HuH-7.5 (cell line): ENCODE measurements at places on chromosomes 16 and 17.

DNA sequence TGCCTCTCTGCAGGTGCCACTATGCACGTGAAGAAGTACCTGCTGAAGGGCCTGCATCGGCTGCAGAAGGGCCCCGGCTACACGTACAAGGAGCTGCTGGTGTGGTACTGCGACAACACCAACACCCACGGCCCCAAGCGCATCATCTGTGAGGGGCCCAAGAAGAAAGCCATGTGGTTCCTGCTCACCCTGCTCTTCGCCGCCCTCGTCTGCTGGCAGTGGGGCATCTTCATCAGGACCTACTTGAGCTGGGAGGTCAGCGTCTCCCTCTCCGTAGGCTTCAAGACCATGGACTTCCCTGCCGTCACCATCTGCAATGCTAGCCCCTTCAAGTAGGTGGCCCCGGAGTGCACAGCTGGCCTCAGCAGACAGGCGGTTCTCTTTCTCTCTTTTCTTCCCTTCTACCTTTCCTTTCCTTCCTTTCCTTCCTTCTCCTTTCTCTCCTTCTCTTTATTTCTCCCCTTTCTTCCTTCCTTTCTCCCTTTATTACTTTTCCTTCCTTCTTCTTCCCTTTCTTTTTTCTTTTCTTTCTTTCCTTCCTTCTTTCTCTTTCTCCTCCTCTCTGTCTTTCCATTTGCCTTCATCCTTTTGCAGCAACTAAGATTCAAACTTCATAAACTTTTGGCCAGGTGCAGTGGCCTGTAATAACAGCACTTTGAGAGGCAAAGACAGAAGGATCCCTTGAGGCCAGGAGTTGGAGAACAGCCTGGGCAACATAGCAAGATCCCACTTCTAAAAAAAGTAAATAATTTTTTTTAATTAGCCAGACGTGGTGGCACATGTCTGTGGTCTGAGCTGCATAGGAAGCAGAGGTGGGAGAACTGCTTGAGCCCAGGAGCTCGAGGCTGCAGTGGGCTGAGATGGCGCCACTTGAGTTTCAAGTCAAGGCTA lies 46.7 kb downstream of the SCNN1B start:
- DNase-seq, result no peak

DNA sequence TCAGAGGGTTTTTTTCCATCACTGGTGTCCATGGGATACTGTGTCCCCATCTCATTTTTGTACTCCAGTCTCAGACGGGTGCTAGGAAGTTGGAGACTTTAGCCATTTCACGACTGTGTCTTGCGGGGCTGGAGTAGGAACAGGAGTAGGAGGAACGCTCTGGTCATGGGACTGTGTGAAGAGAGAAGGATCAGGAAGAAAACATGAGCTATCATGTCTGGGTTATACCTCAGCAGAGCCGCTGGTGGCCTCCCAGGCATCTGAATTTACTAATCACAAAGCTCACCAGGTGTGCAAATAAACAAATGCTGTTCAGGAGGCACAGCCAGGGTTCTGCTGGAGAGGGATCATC lies 225.4 kb downstream of the SEC14L1 start:
- DNase-seq, result no peak

DNA sequence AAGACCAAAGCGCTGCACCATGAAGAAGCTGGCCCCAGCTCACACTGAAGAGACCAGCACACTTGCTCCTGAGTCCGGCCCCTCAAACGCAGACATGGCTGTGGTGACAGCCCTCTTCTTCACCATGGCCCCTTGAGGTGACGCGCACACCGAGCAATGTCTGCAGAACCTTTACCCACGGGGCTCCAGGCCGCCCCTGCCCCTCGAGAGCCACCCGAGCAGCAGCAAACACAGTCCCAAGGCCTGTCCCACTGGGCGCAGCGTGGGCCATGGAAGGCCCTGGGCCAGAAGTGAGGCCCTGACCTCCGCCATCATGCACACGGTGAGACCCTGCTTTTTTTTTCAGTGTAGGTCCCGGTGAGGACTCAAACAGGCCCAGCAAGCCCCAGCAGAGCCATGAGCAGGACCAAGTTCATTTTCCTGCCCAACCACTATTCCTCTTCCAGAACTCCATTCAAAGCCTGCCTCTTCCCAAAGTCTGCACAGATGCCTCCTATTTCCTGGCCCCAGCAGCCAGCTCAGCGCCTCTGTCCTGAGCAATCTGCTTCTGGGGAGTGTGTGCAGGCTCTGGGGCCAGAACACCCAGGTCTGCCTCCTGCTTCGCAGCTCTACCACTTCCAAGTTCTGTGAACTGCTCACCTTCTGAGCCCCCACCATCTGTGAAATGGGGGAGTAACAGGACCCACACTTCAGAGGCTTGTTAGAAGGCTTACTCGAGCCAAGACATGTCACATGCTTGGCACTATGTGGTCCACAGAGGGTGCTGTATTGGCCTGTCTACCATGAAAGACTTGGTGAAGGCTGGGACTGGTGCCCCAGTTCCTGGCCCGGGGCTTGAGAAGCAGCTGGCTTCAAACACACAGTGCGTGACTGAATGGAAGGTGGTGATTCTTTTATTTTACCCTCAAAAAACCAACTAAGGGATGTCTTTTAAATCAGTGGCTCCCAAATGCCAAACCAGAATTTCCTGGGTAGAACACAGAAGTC lies 35.7 kb upstream of the GSG1L start:
- no peak for DNase-seq

DNA sequence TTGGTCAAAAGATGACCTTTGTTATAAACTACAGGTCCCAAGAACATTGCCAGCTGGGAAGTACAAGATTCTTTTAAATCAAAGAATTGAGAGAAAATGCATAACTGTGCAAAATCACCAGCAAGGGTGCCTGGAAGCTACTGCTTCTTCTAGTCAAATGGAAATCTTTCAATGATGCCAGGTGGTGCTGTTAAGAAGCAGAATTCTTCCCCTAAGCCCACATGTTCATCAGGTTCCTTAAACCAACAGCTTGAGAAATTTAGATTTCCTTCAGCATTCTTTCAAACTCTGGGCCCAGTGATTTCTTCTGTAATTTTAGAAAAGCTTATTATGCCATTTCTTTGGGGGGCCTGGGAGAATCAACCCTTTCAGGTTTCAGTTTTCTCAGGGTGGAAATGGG lies 207.8 kb upstream of the WSCD1 start:
- DNase-seq, result no peak

GRCh38 chr17:42118545-42118944 lies 2.6 kb downstream of the KAT2A start:
- DNase-seq, result peak; percentile 58
